ENCODE measurements at places on chromosomes 6 and 20. TPM values are rescaled to one million over a fixed set of nuclear protein-coding genes. Genes with fewer than 3 reads are reported as not detected.

DNA sequence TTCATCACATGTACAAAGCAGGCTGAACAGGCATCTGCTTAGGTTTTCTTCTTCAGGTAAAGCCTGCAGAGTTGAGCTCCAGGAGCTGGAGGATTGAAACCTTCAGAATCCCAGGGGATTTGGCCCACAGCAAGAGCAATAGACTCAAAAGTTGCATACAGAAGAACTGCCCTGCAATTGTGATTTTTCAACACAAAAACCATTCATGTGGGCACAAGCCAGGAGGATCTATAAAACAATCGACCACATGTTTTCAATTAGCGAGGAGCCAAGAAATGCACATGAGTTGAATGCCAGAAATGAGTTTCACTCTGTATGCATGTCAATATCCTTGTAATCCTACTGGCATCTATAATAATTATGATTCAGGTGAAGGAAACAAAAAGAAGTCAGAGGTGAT lies 576.4 kb downstream of the HDGFL1 start:
- H3K27me3 ChIP-seq, result no peaks in the 10 kb centered on the region
- no peaks in the 10 kb centered on the region for H3K4me1 ChIP-seq
- H3K4me3 ChIP-seq, result no peak overlapping the region
- no peaks in the 10 kb centered on the region for H3K36me3 ChIP-seq
- DNase-seq, result no peak
- no peak overlapping the region for H3K27ac ChIP-seq

GRCh38 chr20:23308024-23308423 lies 42.6 kb upstream of the NXT1 start:
- H3K36me3 ChIP-seq, result no peaks in the 10 kb centered on the region
- no peaks in the 10 kb centered on the region for H3K27me3 ChIP-seq
- H3K4me1 ChIP-seq, result no peaks in the 10 kb centered on the region
- no peak overlapping the region for H3K4me3 ChIP-seq
- no peak for DNase-seq

DNA sequence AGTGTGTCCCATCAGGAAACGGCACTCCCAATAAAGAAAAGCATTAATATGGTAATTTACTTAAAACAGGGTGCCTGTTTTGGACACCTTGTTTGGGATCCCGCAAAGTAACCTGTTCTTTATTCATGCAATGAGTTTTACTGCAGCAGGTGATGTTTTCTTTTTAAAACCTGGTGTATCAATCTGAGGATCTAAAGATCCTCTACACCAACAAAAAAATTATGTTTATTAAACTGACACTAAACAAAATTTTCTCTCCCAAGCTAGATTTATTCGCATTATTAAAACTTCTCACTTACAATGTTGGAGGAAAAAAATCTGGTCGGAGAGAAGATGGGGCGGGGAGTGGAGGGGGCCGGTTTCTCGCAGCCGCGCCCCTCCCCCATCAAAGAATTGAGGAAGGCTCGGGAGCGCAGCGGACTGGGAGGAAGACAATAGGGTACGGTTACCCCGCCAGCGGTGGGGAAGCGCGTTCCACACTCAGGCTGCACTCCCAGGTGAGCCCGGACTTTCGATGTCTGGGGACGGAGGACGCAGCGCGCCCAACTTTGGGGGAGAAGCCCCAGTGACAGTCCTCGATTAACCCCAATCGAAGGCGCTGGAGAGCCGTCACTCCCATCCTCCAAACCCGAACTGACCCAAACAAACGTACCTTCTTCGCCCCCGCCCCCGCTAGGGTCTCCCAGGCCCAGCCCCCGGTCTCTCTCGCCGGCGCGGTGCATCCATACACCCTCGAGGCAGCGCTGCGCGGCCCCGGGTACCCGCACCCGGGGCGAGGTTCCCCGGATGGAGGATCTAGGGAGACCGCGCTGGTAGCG lies 1.3 kb downstream of the CD24 start:
- H3K27me3 ChIP-seq, result no peaks in the 10 kb centered on the region
- H3K4me3 ChIP-seq, result peak overlapping the region; percentile 80
- no peaks in the 10 kb centered on the region for H3K36me3 ChIP-seq
- peak overlapping the region; percentile 90 for H3K27ac ChIP-seq
- DNase-seq, result no peak
- H3K4me1 ChIP-seq, result no peaks in the 10 kb centered on the region

DNA sequence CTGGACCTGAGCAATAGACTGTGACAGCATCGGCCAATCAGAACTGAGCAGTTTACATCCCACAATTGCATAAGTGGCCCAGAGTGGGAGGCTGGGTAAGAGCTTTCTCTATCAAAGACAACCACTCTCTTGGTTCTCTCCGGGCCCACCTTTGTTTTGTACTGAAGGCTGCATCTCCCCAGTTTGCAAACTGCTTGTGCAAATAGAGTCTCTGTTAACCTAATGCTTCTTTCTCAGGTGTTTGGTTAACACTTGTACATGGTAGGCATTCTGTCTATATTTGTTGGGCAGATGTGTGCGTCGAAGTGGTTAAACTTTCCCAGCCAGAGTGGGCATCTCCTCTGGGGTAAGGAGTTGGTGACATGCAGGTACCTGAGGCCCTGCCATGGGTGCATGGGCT lies 177.1 kb downstream of the CDH26 start:
- no peaks in the 10 kb centered on the region for H3K4me1 ChIP-seq
- H3K36me3 ChIP-seq, result no peaks in the 10 kb centered on the region
- no peak overlapping the region for H3K4me3 ChIP-seq
- DNase-seq, result no peak
- H3K27ac ChIP-seq, result no peak overlapping the region

GRCh38 chr6:113762641-113763040 lies 94.5 kb upstream of the MARCKS start:
- H3K27me3 ChIP-seq, result no peaks in the 10 kb centered on the region
- H3K27ac ChIP-seq, result no peak overlapping the region
- no peaks in the 10 kb centered on the region for H3K4me1 ChIP-seq
- no peaks in the 10 kb centered on the region for H3K36me3 ChIP-seq
- DNase-seq, result no peak
- no peak overlapping the region for H3K4me3 ChIP-seq

GRCh38 chr20:6921717-6922386 lies 154.4 kb downstream of the BMP2 start:
- H3K4me3 ChIP-seq, result no peak overlapping the region
- H3K27ac ChIP-seq, result no peak overlapping the region
- no peaks in the 10 kb centered on the region for H3K27me3 ChIP-seq
- no peaks in the 10 kb centered on the region for H3K36me3 ChIP-seq

EYS gene
- 1.3 TPM for total RNA-seq

GHRH gene
- total RNA-seq, result not detected

CYP21A2 gene
- 1.6 TPM for total RNA-seq

- H3K27me3 ChIP-seq, result no peaks in the 10 kb centered on the region
- H3K27ac ChIP-seq, result no peak overlapping the region
- no peaks in the 10 kb centered on the region for H3K36me3 ChIP-seq
- no peak overlapping the region for H3K4me3 ChIP-seq
Observed at GRCh38 chr6:50959081-50959641, 140.5 kb downstream of the TFAP2B start.

PRRC2A gene
- total RNA-seq, result 57.2 TPM

- H3K4me3 ChIP-seq, result no peak overlapping the region
- no peaks in the 10 kb centered on the region for H3K36me3 ChIP-seq
- H3K27ac ChIP-seq, result peak overlapping the region; percentile 66
Observed at GRCh38 chr6:136608991-136609390, 58.8 kb upstream of the MAP7 start.

DNA sequence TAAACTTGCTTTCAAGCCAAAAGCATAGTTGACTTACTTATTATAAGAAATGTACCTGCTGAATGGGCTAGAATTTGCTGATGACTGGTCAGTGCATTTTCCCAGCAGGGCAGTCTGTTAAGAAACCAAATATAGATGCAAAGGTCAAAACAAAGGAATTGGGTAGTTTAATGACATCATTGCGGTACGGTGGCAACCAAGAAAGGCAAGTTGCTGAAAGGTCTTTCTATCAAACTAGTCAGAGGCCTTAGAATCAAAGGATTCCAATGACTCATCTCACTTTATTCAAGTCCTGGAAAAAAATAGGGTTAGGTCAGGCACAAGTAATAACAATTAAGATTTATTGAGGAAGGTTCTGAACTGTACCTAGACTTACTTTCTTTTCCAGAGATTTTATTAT lies 76.4 kb downstream of the KIZ start:
- no peak for DNase-seq
- no peak overlapping the region for H3K27ac ChIP-seq
- no peak overlapping the region for H3K4me3 ChIP-seq
- H3K4me1 ChIP-seq, result no peaks in the 10 kb centered on the region
- no peaks in the 10 kb centered on the region for H3K36me3 ChIP-seq

RHAG gene
- not detected for total RNA-seq

DNA sequence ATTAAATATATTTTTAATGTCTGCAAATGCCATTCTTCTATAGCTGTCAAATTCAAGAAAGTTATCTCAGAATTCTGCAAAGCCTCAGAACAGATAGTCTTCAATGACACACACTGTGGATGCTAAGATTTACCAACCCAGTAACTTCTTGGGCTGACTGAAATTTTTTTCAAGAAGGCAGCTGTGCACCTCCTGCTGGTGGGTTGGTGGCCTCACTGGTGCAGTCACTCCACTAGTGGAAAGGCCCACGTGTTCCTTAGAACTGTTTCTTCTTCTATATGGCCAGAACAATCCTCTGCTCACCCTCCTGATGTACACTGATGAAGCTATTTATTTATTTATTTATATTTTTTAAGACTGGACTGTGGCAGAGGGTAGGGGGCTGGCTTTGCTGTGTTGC lies 28.1 kb upstream of the MTCL3 start:
- no peaks in the 10 kb centered on the region for H3K27me3 ChIP-seq
- no peak overlapping the region for H3K4me3 ChIP-seq
- H3K36me3 ChIP-seq, result no peaks in the 10 kb centered on the region
- no peak overlapping the region for H3K27ac ChIP-seq
- no peak for DNase-seq
- no peaks in the 10 kb centered on the region for H3K4me1 ChIP-seq

- no peak overlapping the region for H3K27ac ChIP-seq
- no peaks in the 10 kb centered on the region for H3K36me3 ChIP-seq
- H3K4me3 ChIP-seq, result no peak overlapping the region
Observed at GRCh38 chr6:34284563-34285447, 36.0 kb upstream of the SMIM29 start.

DNA sequence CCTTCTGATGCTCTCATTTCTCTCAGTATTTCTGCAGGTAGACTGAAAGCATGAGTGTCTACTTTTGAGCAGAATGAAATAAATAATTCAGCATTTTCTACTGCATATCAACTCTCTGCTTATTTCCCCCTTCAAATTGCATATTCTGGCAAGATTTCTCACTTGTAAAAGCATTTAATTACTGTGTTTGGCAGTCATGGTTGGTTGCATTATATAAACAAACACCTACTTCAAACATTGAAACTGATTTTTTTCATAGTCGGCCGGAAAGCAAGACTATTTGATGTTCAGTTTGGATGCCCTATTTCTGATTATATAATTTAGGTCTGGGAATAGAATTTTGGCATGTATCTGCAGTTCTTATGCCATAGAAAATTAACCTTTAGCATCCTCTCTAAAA lies 73.1 kb downstream of the PLEKHG1 start:
- DNase-seq, result no peak
- no peaks in the 10 kb centered on the region for H3K27me3 ChIP-seq
- no peaks in the 10 kb centered on the region for H3K4me1 ChIP-seq
- H3K4me3 ChIP-seq, result no peak overlapping the region
- no peak overlapping the region for H3K27ac ChIP-seq

GMPR gene
- 5.9 TPM for total RNA-seq

DNA sequence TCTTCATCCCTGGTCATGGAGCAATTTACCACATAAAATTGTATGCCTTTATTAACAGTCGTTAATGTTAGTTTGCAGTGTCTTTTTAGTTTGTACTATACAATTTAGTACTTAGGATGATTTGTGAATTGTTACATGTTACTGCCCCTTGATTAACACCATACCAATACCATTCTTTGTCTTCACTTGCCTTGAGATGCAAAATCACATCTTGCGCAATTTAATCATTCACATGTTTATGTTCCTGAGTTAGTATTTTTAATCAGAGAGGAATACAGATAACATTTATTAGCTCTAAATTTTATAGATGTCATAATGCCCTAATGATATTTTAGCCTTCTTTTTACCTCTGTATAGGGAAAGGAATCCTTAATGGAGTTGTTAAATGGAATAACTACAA lies 114.1 kb downstream of the SCAF8 start:
- no peaks in the 10 kb centered on the region for H3K36me3 ChIP-seq
- DNase-seq, result no peak
- H3K4me1 ChIP-seq, result no peaks in the 10 kb centered on the region
- no peaks in the 10 kb centered on the region for H3K27me3 ChIP-seq
- H3K4me3 ChIP-seq, result no peak overlapping the region

- no peak overlapping the region for H3K27ac ChIP-seq
- no peak for DNase-seq
- H3K4me3 ChIP-seq, result no peak overlapping the region
- no peaks in the 10 kb centered on the region for H3K27me3 ChIP-seq
Observed at GRCh38 chr6:49839957-49840356, 26.4 kb downstream of the CRISP1 start.

DNA sequence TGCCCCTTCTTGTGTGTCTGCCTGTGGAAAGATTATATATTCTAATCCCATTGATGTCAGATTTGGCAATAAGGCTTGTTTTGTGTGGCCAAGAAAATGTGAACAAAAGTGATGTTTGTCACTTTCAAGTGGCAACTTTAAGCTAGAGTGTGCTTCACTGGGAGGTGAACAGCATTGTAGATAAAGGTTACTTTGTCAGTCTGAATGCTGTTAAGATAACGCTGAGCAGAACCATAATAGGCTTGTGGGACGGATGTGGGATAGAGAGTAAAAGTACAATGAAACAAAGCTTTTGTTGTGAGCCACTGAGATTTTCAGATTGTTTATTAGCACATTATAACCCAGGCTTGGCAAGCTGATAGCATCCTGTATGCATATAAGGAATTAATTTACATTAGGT lies 303.8 kb upstream of the MAN1A1 start:
- H3K4me1 ChIP-seq, result no peaks in the 10 kb centered on the region
- DNase-seq, result no peak
- no peak overlapping the region for H3K27ac ChIP-seq
- no peaks in the 10 kb centered on the region for H3K36me3 ChIP-seq
- H3K27me3 ChIP-seq, result no peaks in the 10 kb centered on the region

All from breast epithelium (tissue), 4 donors.